ENCODE measurements at places on chromosomes 7 and 10.

DNA sequence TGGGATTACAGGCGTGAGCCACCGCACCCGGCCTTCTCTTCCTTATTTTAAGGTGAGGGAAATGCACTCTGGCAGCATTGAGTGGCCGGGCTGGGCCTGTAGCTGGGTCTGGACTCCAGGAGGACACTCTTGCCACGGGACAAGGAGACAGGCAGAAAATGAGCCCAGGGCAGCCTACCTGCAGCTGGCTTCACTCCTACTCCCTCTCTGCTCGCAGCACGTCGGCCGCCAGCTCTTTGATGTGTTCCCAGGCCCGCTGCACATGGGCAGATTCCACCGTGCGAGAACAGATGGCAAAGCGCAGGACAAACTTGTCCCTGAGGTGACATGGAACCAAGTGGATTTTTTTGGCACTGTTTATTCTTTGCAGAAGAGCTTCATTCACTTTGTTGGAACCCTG lies 12.9 kb upstream of the FIGNL1 start:
- no peak for DNase-seq

- DNase-seq: no peak
These were observed 470.1 kb upstream of the TEX47 start for GRCh38 chr7:89265631-89266030.

DNA sequence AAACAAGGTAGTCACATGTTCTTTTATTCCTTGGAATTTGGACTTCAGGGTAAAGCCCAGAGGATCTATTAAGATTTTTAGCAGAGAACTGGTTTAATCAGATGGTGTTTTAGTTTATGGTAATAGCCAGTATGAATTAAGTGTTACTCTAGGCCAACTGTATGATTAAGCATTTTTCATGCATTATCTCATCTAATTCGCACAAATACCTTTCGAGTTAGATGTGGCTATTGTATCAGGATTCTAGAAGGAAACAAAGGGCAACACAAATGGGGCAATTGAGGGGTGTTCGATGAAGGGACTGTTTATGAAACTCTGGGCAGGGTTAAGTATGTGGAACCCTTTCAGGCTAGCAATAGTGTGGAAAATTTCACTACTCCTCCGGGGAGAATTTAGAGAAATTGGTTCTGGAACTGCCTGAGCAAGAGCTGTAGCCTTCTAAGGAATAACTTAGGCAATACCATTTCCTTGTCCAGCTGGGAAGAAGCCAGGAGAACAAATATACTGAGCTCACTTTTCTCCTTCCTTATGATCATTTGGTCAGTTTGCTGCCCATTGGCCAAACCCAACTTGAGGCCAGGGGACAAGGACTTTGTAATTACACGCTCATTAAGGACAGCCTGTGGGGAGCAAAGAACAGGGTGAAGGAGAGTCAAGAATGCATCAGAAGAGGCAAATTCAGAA lies 319.0 kb upstream of the FZD1 start:
- no peak for DNase-seq

- no peak for DNase-seq
These were observed 247.9 kb upstream of the PTN start for GRCh38 chr7:137591421-137591837.

DNA sequence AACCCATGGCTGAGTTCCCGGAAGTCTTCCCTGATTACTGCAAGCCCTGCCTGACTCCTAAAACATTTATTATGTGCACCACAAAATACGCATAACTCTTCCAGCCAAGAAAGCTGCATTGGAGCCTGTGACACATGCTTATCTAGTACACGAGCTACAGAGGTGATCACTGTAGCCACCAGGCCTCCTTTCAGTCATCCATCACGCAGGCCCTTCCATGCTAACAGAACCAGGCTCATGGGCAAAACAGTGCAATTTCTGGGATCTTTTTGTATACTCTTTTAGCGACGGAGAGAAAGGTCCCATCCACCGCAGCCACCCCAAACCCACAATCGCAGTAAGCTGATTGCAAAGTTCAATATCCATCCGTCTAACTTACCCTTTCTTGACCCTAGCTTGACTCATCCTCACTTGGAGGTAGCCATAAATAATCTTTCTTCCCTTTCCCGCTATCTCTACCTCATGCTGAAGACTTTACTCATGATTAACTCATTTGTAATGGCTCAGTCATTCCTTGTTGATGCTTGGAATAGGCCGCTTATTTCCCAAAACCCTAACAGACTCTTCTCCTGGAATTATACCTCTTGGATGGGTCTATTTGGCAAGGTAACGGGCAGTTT lies 1203.5 kb downstream of the TYW1 start:
- no peak for DNase-seq

GRCh38 chr10:3067118-3067858 lies at the start of gene PFKP:
PFKP (plus strand) TSS chr10:3067548; CDS start chr10:3067596, 48 bp downstream.
- DNase-seq: peak; percentile 47

DNA sequence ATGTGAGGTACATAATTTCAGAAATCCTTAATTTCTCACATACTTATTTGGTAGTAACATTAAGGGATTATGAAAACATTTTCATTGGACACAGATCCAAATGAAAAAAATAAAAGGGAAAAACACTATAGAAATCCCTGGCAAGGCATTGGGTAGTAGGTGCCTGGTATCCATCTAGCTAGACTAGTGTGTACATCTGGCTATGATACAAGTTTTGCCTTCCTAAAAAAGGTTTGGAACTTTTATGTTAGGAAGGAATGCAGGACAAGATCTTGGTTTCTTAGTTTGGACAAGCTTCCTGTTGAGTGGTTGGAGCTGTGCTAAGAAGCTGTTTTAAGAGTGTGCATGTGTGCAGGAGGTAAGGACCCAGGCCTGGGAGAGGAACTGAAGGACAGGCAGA lies 252.3 kb upstream of the GLI3 start:
- no peak for DNase-seq

- no peak for DNase-seq
These were observed 11.8 kb upstream of the ACSL5 start for GRCh38 chr10:112361951-112362751.

GRCh38 chr7:43325595-43325994 lies 213.1 kb downstream of the HECW1 start:
- no peak for DNase-seq

- DNase-seq: peak; percentile 56
These were observed 9.7 kb downstream of the MDFIC start for GRCh38 chr7:114931656-114932011.

DNA sequence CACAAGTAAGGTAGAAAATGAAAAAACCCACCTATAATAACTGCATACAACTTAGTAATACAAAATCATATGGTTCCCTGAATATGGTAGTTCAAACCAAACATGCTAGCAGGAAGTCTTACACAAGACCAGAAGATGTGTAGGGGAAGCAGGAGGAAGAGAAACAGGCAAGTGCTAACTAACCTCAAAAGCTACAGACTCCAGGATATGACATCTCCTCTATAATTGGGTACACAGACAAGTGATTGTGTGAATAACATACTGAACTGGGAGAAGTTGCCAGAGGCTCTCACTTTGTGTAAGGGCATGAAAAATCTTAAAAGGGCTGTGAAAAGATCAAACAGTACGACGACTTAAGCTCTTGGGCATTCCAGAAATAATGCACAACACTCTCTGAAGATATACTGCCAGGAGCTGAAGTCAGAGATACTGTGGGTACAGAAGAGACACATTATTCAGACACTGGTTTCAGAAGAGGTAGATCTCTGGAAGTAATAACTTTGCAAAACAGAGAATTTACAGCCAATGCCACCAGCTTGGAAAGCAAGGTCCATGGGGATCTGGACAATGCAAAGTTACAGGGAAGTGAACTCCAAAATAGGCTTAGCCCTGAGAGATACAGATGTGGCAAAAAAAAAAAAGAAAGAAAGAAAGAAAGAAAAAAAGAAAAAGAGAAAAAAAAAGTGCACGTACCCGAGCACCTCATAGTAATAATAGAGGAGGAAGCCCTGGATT lies 767.2 kb downstream of the TNS3 start:
- no peak for DNase-seq
